ENCODE measurements at places on chromosomes 2 and 18. TPM values are rescaled to one million over a fixed set of nuclear protein-coding genes. Genes with fewer than 3 reads are reported as not detected.

The FAP gene
- not detected for total RNA-seq

The PHLPP1 gene
- total RNA-seq = 6.3 TPM

The SIX2 gene
- 0.51 TPM for total RNA-seq

The CCDC74B gene
- total RNA-seq = 9.8 TPM

The RAB17 gene
- 23.6 TPM for total RNA-seq

The ALPI gene
- not detected for total RNA-seq

GRCh38 chr2:26971911-26972786 lies 1.7 kb downstream of the MAPRE3 start:
- DNase-seq = no peak

- DNase-seq = no peak
Observed at GRCh38 chr2:101208830-101209229, 43.9 kb upstream of the CNOT11 start.

DNA sequence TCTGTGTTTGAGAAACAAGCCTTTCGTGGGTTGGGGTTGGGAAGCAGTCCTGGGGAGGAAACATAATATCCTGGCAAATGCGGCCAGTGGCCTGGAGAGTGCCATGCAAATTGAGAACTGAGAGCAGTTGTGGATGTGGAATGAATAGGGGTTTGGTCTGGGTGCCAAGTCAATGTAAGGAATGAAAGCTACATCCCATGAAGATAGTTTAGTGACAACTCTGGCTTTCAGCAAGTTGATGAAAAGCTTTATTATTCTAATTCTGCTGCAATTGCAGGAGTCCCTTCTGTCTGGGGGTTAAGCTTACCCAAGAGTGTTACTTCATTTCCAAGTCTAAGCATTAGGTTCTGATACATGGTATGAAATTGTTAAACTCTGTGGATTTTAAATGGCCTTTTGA lies 771.6 kb downstream of the DPP10 start:
- no peak for DNase-seq

- no peak for DNase-seq
Observed at GRCh38 chr2:86372641-86373502, 35.4 kb upstream of the REEP1 start.

GRCh38 chr2:10284108-10284870 lies 18.4 kb upstream of the HPCAL1 start:
- DNase-seq = no peak

GRCh38 chr2:42844366-42844765 lies 52.0 kb upstream of the HAAO start:
- no peak for DNase-seq

DNA sequence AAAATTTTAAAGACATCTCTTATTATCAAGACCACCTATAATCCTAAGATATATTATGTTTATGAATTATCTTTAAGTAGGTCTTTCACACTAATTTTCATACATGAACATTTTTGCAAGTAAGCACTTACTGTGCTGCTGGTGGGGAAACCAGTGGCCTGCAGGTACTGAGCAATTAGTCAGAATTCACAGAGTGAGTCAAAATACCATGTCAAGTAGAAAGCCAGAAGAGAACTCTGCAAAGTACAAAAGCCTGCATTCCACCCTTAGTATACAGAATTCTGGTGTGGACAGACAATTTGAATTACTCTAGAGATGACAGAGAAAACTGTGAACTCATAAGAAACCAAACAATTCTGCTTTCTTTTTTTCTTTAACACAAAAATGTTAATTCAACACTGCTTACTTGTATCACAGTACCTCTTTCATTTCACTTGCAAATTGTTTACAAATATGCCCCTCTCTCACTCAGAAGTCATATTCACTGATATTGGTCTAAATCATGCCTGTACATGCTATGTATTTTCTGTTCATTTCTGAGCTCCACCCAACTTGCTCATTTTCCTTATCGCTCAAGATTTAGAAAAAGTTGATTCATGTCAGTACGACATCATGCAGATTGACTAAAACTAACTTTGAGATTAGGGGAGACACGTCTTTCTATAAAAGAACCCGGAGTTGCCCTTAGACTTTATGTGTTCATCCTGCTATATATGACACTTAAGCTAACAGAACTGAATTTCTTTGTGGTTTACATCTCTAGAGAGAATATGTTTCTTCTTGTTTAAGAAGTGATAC lies 182.9 kb downstream of the IKZF2 start:
- DNase-seq = no peak

- DNase-seq = no peak
Observed at GRCh38 chr2:200365209-200365608, 58.7 kb downstream of the SPATS2L start.

DNA sequence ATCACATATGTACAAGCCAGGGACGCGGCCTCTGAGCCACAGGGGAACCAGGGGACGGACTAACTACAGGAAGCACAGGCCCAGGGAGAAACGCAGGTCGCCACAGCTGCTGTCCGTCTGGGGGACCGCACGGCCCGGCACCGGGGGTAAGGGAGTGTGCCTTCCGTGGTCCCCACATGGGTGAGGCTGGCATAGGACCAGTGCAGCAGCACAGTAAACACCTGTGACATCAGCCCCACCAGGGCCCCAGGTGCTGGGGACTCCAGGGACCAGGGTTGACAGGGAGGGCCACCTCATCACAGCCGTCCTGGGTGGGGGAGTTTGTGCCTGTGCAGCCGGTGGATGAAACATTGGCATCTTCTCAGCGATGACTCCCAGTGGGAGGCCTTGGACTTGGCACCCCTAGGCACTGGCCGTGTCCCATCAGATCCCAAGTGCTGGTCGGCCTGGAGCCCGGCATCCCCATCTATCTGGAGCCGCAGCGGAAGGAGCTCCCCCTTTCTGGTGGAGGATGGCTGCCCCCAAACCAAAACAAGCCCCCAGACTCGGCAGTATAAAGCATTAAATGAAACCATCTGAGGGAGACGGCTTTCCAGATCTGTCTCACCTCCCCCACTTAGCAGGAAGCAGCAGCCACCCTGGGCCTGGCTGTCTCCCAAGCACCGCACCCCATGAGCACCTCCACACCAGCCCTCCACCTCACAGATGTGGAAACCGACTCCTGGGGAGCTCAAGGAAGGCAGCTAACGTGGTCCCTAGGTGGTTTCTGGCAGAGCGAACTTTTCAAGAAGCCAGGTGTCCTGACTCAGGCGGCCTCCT lies 22.5 kb downstream of the AQP12A start:
- no peak for DNase-seq

- no peak for DNase-seq
Observed at GRCh38 chr2:26595146-26595545, 46.0 kb downstream of the CIB4 start.

- DNase-seq = no peak
Observed at GRCh38 chr2:133152801-133153200, 415.5 kb downstream of the NCKAP5 start.

- DNase-seq = no peak
Observed at GRCh38 chr2:235235977-235236767, 257.7 kb upstream of the AGAP1 start.

- DNase-seq = no peak
Observed at GRCh38 chr2:203669820-203670219, 36.6 kb upstream of the CD28 start.

DNA sequence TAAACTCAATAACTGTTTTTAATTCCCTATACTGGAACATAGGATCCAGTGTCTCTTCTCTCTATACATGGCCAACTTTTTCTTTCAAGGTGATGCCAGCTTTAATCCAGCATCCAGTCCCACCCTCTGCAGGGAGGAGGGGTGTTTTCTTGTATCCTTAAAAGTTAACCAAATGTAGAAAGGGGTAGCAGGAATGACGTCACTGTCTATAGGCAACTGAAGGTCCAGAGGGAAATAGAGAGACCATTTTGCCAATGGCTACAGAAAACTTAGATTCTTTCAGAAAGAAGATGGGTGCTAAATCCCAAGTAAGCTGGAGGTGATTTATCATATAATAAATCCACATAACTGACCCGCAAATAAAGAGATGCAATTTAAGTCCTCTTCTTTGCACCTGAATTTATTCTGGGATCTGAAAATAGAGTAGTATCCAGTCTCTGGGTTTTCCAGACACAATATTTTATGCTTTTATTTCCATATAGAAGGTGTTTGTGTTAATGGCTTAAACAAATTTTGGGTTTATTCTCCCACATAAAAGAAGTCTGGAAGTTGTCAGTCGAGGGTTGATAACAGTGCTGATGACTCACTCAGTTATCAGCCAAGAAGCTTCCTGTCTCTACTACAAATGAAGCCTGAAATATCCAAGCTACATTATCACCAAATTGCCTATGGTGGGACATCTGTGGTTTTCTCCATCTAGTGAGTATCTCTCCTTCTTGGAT lies 5.7 kb upstream of the DNER start:
- no peak for DNase-seq

GRCh38 chr2:208066016-208066415 lies 40.7 kb upstream of the PLEKHM3 start:
- no peak for DNase-seq

DNA sequence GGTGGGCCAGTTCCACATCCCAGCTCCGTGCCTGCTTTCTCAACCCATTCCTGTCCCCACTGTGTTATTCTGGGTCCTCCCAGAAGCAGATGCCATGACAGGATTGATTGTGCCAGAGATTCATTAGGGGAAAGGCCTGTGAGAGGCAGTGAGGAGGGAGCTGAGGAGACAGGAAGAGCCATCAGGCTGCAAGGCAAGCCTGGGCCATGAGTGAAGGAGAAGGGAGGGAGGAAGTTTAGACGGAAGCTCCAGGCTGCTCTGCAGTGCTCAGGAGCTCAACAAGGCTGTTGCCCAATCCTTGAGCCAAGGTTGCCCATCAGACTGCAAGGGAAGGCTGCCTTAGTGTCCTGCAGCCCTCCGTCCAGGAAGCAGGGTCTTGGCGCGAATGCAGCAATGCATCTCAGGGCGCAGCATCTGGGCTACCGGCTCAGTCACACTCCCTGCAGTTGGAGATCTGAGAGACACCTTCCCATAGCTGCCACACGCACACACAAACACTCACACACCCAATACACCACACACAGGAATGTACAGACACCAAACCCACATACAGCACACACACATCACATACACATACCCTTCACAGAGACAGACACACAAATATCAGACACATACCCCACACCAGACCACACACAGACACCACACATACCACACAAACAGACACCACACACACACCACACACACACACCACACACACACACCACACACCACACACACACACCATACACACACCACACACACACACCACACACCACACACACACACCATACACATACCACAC lies 139.5 kb upstream of the NDUFV2 start:
- no peak for DNase-seq

DNA sequence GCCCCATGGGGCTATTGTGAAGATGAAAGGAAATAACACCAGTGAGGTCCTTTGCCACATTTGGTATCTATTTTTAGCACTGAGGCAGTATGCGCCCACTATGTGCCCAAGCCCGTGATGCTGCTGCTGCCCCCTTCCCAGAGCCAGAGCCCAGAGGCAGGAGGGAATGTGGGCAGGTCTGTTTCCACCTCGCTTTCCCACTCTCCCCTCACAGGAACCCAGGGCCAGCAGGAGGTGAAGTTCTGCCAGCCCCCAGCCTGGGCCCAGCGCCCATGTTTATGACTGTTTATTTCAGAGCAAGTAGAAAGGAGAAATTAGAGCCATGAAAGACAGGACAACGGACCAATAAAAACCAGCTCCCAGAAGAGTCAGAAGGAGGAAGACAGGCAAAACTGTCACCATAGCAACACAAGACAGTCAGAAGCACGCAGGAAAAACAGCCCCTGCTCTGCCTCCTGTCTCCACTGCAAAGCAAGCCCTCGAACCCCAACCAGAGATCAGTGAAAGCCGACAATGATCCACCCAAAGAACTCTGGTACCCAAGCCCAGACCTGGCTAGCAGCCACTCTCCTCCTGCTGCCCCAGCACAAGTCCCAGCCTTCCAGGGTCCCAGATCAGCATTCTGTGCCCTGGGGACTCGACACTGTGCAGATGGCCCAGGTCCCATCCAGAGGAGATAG lies 1.4 kb downstream of the CYRIA start:
- no peak for DNase-seq

Measured in Panc1 (cell line).